ENCODE measurements at places on chromosomes 13 and 19.

- no peak for DNase-seq
Measured at GRCh38 chr19:17236811-17237543, 8.7 kb downstream of the NR2F6 start.

GRCh38 chr13:89660752-89661151 lies 1686.7 kb upstream of the MIR17HG start:
- DNase-seq, result no peak

DNA sequence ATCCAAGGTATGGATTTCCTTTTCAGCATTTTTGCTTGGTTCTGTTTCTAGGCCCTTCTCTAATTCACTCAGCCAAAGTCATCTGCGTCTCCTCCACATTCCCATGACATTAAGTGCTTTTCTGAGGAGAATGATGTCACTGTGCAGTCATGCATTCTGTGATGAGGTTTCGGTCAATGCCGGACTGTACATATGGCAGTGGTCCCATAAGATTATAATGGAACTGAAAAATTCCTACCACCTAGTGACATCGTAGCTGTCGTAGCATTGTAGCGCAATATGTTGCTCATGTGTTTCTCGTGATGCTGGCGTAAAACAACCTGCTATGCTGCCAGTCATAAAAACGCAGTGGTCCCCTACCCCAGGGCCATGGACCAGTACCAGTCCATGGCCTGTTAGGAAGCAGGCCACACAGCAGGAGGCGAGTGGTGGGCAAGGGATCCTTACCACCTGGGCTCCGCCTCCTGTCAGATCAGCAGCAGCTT lies 63.4 kb upstream of the TNFRSF19 start:
- DNase-seq, result no peak

- DNase-seq, result no peak
Measured at GRCh38 chr19:2140138-2140569, 11.2 kb downstream of the AP3D1 start.

GRCh38 chr13:37306778-37307544 lies 201.5 kb upstream of the CSNK1A1L start:
- DNase-seq, result no peak

- DNase-seq, result no peak
Measured at GRCh38 chr13:109747524-109747923, 38.9 kb downstream of the IRS2 start.

- no peak for DNase-seq
Measured at GRCh38 chr13:30120133-30120822, 187.1 kb downstream of the KATNAL1 start.

DNA sequence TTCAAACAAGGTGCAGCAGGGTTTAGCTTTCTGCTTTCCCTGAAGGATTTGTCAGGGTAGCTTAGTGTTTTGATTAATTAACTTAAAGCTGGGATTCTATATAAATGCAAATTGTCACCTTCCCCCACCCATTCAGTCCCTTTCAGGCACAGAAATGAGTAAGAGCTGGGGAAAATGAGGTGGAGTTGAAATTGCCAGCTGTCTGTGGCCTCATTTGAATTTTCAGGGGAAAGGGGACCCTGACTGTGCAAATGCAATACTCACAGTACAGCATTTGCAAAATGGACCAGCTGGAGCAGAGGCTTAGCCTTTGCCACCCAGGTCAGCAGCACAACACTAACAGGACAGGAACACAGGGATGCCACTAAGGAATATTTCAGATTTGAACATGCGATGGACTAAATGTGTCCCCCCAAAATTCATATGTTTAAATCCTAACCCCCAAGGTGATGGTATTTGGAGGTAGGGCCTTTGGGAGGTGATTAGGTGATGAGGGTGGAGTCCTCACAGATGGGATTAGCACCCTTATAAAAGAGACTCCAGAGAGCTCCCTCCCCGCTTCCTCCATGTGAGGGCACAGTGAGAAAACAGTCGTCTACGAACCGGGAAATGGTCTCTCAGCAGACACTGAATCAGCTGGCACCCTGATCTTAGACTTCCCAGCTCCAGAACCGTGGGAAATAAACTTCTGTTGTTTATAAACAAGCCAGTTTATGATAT lies 59.5 kb upstream of the CYSLTR2 start:
- no peak for DNase-seq

GRCh38 chr19:13998426-13998825 lies 7.7 kb downstream of the RFX1 start:
- no peak for DNase-seq

GRCh38 chr19:11422163-11423065 lies 3.3 kb upstream of the RGL3 start:
- DNase-seq, result no peak

DNA sequence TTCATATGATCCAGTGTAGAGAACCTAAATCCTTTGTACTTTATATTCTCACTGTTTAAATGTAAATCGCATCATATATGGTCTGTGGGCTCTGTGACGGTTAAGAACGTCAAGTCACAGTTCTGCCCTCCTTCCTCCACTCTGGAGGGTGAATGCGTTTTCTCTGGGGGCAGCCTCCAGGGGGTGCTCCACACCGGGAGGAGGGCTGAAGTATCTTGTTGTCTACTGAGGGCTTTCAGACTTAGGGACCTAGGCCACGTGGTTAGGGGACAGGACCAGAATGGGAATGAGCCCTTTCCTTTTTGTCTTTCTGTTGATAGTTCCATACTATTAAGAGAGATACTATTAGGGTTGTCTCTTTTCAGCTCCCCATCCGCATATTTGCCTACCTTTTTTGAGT lies 504.9 kb downstream of the FGF9 start:
- no peak for DNase-seq

DNA sequence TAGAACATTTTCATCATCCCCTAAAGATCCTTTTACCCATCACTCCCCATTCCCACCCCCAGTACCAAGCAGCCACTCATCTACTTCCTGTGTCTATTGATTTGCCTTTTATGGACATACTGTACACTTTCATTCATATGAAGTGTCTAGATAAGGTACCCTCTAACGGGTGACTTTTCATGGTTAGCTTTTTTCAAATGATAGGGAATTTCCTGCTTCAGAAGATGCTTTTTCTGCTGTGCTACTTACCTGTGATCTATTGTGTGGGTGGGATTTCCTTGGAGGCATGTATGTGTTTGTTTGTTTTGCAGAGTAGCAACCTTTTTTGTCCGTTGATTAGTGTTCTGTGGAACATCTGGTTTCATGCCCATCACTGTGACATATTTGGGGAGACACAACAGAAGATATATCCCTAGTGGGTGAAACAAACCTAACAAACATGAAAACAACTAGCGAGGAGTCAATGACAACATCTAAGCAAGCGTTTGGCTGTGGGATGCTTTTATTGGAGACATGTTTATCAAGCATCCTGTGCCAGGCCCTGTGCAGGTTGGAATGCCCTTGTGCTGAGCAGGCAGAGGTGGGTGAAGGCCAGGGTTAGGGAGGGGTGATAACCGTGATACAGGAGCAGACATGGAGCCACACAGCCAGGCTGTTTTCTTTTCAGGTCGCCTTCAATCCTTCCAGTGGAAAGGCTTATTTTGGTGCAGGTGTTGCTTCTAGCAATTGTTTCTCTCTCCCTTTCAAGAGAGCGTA lies 17.6 kb downstream of the SPINT2 start:
- DNase-seq, result no peak

GRCh38 chr13:75492389-75492788 lies 10.4 kb upstream of the TBC1D4 start:
- DNase-seq, result no peak

- no peak for DNase-seq
Measured at GRCh38 chr13:49503951-49504350, 8.2 kb downstream of the PHF11 start.

DNA sequence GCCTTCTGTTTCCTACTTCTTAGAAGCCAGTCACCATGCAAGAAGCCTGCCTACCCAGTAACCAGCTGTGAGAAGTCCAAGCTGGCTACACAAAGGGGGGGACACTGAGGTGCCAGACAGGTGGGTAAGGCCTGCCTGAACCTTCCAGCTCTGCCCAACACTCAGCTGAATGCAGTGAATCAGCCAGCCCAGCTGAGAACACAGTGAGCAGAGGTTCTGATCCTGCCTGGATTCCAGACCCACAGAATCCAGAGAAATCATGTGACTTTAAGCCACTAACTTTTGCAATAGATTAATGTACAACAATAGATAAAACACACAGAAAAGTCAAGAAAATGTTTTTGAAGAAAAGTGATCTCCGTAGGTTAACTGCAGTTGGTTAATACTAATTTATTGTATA lies 151.7 kb downstream of the EFNB2 start:
- no peak for DNase-seq

- DNase-seq, result peak; percentile 86
Measured at GRCh38 chr13:45522571-45522970, 57.8 kb downstream of the COG3 start.

- no peak for DNase-seq
Measured at GRCh38 chr13:93066187-93066586, 160.4 kb upstream of the GPC6 start.

DNA sequence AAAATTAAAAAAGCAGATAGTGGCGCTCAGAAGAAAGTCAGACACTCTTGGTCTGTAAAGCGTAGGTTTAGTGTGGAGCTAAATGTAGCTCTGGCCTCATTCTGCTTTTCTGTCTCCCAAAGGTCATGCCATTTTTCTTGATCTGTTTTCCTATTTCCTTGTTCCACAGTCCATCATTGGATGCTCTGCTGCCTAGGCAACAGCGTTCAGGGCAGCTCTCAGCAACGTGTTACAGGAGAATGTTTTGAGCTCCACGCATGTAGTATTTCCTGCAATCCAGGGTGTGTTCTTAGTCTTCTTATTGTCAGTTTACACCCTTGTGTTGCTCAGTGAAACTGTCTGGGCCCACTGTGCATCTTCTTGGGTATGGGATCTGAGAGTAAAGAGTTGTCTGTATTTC lies 46.0 kb upstream of the PCDH8 start:
- no peak for DNase-seq

- no peak for DNase-seq
Measured at GRCh38 chr13:46289260-46289955, 77.7 kb downstream of the LRRC63 start.

GRCh38 chr13:44498502-44498901 lies 77.6 kb downstream of the TSC22D1 start:
- no peak for DNase-seq

DNA sequence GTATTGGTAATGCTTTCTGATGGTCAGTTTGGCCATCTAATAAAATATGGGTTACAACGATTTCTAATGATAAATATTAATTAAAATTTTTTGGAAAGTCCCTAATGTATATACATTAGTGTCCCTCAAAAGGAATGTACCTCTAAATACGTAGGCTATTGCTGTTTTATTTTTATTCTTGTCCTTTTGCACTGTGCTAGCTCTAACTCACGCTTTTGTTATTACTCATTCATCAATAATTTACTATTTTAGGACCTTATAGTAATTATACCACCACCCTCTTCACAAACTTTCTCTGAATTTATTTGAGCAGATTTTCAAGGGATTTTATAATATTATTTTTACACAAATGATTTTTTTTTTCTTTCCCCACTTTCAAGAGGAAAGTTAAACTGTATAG lies 795.9 kb upstream of the PCDH9 start:
- no peak for DNase-seq

GRCh38 chr13:112653071-112653470 lies 36.8 kb upstream of the ATP11A start:
- DNase-seq, result no peak

GRCh38 chr19:7652061-7652641 lies 15.2 kb downstream of the STXBP2 start:
- no peak for DNase-seq

GRCh38 chr13:74561155-74561554 lies 427.0 kb upstream of the KLF12 start:
- DNase-seq, result no peak
